ENCODE measurements at places on chromosomes 5 and 9.

DNA sequence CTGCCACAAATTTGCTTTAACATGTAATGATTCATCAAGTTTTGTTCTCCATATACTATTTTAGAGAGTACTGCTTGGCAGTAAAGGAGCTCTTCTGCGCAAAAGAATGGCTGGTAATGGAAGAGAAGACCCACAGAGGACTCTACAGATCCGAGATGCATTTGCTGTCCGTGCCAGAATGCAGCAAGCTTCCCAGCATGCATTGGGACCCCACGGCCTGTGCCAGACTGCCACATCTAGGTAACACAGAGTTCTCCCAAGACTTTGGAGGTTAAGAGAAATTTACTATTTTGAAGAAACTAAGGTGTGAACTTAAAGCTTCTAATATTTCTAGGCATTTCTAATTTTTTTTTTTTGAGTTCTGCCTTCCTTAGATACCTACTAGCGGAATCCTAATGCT lies 107.1 kb downstream of the MUSK start:
- no peak for DNase-seq

GRCh38 chr9:136774416-136775045 lies 10.2 kb upstream of the LCN15 start:
- no peak for DNase-seq

DNA sequence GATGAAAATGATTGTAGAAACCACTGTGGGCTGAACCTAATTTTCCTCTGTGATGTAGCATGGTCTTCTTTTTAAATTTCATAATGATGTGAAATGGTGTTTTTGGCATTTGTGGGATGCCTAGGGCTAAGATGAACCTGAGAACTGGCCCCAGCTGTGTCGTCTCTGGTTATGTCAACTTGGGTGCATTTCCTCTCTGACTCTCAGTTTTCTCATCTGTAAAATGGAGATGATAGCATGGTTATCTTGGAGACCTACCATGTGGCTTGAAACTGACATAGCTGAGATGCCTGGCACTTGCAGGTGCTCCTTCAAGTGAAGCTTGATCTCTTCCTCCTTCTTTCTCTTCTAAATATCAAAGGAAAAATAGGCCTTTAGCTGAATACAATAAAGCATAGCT lies 77.8 kb downstream of the BOD1 start:
- DNase-seq, result no peak

DNA sequence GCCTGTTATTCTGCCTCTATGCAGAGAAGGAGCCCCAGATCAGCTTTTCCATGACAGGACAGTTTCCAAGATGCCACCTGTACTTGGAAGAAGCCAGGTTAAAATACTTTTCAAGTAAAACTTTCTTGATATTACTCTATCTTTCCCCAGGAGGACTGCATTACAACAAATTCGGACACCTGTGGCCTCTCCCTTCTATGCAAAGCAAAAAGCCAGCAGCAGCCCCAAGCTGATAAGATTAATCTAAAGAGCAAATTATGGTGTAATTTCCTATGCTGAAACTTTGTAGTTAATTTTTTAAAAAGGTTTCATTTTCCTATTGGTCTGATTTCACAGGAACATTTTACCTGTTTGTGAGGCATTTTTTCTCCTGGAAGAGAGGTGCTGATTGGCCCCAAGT lies 301 bp upstream of the IL4 start:
- no peak for DNase-seq

DNA sequence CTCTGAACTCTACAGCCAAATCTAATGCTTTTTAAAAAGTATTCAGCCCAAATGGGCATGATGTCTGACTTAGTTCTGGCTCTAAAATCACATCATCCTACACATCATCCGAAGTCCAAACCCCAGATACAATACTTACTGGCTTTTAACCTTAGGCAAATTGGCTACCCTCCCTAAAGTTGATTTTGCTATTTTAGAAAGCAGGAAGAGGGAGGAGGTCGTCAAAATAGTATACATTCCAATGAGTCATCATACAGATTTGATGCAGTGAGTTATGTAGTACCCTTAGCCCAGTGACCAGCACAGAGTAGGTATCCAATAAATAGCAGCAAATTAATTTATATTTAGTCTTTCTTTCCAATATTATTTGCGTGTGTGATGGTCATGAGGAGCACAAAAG lies 582.0 kb upstream of the TUSC1 start:
- DNase-seq, result no peak

GRCh38 chr5:72440207-72440638 lies 67.0 kb downstream of the ZNF366 start:
- DNase-seq, result no peak

- DNase-seq, result peak; percentile 53
Observed at GRCh38 chr9:112867275-112867991, 23.2 kb downstream of the SLC46A2 start.

- no peak for DNase-seq
Observed at GRCh38 chr5:180423598-180423997, 70.5 kb upstream of the GFPT2 start.

GRCh38 chr5:1748845-1749244 lies 50.8 kb downstream of the MRPL36 start:
- DNase-seq, result no peak

DNA sequence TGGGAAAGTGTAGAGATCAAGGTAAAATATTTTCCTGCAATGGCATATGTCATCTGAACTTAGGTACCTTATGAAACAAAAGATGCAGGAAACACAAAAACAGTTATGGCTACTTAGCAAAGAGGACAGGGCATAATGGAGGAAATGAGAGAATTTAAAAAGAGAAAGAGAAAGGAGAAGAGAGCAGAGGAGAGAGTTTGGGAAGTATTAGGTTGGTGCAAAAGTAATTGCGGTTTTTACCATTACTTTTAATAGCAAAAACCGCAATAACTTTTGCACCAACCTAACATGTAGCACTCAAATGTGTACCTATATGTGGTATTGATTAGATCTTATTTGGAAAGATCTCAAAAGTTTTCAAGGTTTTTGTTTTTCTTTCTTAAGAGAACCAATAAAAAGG lies 160.1 kb upstream of the ACTBL2 start:
- no peak for DNase-seq

DNA sequence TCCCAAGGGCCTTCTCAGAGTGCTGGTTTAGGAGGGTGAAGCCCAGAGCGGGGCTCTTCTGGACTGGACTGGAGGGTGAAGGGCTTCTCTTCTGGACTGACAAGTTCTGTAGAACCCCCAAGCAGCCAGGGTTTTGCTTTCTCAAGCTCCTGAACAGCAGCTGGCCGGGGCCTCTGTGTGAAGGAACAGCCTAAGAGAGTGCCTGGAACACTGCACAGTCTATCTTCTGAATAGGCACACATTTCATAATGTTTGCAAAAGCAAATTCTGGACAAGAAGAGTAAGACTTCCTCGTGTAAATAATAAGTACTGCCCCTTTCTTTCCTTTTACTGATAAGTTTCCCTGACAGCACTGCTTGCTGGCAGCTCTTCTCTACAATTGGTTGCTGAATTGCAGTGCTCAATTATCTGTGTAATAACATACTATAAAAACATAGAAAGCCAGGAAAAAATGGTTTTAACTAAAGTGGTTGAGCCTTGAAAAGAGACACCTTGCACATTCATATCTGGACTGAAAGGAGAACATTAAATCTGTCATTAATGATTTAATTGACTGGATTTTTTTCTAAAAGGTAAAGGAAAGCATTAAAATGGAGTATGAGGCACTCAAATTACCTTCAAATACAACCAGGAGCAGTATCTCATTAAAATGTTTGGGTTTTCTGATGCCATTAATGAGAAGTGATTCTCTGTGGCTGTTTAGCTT lies 20.5 kb downstream of the MAST4 start:
- no peak for DNase-seq

- DNase-seq, result no peak
Observed at GRCh38 chr5:6087576-6087975, 290.8 kb downstream of the MED10 start.

DNA sequence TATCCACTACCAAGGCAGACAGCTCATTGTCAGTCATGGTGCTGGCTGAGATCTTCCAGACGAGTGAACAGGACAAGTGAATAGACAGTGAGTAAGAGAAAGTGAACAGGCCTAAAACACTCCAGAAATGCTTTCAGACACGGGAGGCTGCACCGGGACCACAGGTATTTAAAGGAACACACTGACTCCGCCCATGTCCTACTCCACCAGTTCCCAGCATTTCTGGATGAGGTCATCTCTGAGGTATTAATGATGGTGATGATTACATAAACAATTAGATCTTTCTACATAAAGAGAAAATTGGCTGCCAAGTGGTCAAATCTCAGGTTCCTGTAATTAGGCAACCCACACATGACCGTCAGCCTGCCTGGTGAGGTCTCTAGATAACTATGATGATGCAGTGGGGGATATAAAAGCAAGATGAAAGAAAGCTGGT lies at the start of gene ACTBL2:
Gene ACTBL2 (minus strand): TSS at position 141 of the 436 bp plus-strand sequence. CDS start 104 bp downstream, at position 37.
- no peak for DNase-seq

- no peak for DNase-seq
Observed at GRCh38 chr5:81855591-81855990, 104.7 kb upstream of the SSBP2 start.

DNA sequence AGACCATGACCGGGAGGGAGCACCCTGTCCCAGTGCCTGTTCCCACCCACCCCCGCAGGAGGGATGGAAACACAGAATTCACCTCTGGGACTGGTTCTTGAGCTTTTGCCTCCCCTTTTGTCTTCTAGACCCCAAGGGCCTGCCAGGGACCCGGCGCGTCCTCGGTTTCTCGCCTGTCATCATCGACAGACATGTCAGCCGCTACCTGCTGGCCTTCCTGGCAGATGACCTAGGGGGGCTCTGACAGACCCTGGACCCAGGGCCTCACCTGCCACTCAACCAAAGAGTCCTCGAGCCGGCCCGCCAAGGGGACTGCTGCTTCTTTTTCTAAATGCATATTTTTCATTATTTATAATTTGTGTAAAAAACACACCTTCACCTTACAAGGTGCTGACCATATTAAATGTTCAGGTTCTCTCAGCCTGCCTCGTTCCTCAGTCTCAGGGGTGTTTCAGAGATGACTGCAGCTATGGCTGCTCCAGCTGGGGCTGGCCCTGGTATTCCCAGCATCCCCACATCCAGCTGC lies 16.9 kb downstream of the CARD19 start:
- DNase-seq, result no peak

DNA sequence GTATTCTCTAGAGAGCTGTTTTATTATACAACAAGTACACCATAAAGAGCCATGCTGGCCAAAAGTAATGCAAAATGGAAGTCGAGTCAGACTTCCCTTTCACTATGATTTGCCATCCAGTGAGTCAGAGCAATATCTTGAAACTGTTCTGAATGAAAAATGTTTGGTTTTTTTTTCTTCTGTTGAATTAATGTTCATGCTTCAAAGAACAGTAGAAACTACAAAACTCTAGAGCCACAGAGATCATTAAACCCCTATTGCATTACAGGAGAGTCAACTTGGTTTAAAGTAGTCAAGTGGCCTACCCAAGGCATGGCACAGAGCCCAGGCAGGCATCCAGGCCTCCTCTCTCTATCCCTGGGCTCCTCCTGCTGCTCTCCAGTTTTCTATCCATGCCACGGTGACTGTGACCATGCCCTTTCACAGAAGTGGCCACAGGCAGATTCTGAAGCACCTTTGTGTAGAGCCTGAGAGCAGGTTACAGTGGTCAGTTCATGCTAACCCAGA lies 358.9 kb downstream of the DEPDC1B start:
- no peak for DNase-seq

DNA sequence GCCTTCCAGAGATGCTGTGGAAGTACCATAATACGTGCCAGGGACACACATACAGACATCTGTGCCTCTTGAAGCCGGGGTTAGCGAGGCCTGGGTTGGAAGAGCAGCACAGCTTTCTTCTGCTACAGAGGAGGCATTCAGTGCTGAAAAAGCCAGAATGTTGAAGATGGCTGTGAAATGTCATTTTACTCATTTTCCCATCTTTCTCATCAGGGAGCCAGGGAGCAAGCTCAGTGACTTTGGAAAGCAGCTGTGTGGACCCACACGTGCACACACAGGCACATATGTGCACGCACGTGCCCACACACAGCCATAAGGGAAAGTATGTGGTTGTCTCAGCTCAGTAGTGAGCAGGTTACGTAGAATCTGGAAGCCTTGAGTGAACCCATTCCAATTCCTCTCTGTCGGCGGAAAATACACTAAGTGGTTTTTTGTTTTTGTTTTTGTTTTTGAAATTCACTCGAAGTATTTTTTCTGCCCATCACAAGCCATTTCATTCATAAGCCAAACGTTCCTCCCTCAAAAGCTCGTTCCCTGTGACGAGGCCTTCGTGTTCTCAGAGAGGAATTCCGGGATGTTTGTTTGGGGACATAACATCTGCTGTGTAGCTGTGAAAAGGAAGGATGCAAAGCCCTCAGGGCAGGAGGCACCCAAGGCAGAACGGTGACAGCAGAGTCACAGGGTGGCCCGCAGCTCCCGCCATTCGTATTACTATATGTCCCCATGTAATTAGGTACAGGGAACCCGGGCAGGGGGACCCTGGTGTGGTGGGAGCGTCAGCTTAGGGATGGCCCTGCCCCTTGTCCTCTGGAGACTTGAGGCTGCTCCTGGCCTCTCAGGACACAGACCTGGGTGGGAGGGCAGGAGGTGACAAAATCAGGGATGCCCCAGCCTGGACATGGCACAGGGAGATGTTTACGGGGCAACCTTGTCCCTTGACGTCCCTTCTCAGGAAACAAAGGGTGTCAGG lies 29.0 kb upstream of the ANKRD33B start:
- no peak for DNase-seq

DNA sequence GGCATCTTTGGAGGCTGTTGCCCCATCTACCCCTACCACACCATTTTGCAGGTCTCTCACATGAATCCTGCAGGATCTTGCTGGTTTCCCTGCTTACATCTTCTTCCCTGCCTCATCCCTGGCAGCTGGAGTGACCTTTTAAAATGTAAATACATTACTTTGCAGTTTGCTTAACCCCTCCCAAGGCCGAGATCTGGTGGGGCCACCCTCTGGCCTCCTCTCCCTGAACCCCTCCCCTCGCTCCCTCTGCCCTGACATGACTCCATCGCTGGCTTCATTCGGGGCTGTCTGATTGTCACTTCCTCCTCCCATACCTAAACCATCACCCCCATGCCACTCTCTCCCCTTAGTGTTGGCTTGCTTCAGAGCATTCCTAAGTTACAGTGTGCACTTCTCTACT lies 12.6 kb upstream of the PALM2AKAP2 start:
- DNase-seq, result no peak

GRCh38 chr5:161697001-161697400 lies 11.5 kb downstream of the GABRA6 start:
- no peak for DNase-seq

DNA sequence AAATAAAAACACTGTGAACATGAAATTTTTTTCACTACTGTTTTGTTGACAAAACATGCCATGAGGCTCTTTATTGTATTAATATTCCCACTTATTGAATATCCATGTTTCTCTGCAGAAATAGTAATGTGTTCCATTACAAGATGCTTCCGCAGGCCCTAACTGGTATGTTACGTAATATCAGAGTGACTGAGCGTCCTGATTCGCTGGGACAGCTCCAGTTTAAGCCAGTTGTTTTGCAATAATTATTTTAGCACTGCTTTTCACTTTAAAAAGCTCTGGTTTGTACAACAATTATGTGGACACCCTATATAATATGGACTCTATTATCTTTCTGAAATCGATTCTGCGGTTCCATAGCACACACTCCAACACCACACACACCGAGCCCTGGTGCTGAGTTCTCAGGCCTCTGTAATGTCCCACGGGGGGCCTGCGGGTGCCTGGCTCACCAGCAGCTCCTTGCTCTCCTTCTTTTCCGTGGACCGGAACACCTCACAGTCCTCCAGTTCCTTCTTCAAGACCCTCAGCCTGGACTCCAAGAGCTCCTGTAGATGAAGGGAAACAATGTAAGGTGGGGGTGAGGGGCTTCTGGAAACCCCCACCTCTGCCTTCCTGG lies 1.8 kb downstream of the TRIM7 start:
- DNase-seq, result no peak

- DNase-seq, result no peak
Observed at GRCh38 chr5:2330325-2331130, 420.9 kb downstream of the IRX2 start.

All from common myeloid progenitor, CD34-positive (primary cell).